ENCODE measurements at places on chromosomes 4 and X.

GRCh38 chr4:28555866-28556265 is 1695.2 kb downstream of the STIM2 start:
- no peak for DNase-seq

DNA sequence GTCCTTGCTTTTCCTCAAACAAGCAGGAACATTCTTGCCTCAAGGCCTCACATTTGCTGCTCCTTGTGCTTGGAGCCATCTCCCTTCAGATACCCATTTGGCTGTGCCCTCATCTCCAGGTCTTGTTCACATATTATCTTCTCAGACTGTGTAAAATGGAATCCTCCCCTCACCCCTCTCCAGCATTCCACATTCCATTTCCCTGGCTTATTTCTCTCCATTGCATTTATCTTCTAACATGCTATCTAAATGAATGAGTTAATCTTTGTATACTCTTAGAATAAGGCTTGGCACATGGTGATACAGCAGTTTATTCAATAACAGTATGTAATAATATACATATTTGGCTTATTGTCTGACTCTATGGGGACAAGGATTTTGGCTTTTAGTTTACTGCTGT is 8.8 kb upstream of the GALNT7 start:
- no peak for DNase-seq

- no peak for DNase-seq
Measured at GRCh38 chr4:127249767-127250108, 383.0 kb upstream of the INTU start.

DNA sequence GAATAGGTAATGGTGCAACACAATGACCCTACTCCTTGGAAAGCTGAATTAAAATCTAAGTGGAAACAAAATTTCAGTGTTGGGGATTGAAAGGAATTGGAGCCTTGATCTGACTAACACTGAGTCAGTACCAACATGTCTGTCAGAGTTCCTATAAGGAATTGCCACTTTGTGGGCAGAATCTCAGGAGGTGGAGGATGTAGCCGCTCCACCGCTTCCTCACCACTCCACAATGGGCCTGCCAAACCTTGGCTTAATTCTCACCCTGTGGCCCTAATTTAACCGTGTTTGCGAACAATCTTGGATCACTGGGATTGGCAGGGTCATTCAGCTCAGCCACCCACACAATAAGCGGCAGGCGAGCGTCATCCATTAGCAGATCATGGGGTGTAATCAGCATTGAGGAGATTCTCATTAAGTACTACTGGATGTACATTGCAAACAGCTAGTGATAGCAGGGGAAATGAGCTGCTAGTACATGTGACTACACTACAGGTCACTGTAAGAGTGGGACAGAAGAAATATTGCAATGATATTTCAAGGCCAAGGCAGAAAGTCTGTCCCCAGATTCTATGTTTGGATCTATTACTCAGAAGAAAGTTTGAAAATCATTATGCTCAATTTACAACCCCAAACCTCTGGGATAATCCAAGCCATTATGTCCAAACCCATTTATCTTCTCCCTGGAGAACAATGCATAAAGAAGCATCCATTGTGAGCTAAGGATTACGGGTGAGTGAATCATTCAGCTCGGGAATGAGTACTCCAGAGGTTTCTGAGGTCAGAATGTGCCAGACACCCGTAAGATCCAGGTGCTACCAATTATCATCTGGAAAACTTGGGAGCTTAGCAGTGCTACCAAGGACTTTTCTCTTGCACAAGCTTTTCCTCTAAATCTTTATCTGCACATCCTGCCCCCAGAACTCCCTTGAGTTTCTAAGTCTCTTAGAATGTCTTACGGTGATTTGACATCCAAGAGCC is 5.8 kb downstream of the SRPX start:
- no peak for DNase-seq

DNA sequence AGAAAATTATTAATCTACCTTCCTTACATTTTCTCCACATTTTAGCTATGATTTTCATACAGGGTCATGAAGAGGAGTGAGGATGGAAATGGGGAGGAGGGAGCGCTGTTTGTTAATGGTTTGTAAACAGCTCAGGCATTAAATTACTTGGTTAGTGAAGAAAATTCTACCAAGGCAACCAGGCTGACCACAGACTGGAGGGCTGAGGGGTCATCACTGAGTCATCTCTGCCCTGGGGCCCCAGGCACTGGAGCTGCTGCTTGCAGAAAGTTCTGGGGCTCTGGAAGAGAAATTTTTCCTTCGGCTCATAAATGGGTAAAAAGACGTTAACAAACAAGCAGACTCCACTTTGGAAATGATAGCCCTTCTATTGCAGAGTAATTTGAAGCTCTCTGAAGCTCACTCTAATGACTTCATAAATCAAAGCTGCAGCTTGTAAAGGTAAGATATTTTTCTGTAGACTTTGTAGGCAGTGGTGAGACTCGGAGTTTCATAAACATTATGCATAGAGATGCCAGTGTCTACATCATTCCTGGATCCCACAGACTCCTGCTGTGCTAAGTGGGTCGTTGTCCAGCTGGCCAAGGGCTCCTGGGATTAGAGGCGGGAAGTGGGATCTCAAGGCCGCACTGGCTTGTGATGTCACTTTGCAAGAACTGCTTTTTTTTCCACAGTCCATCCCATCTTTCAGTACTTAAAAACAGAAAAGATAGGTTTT is 159.6 kb downstream of the PTTG2 start:
- no peak for DNase-seq

DNA sequence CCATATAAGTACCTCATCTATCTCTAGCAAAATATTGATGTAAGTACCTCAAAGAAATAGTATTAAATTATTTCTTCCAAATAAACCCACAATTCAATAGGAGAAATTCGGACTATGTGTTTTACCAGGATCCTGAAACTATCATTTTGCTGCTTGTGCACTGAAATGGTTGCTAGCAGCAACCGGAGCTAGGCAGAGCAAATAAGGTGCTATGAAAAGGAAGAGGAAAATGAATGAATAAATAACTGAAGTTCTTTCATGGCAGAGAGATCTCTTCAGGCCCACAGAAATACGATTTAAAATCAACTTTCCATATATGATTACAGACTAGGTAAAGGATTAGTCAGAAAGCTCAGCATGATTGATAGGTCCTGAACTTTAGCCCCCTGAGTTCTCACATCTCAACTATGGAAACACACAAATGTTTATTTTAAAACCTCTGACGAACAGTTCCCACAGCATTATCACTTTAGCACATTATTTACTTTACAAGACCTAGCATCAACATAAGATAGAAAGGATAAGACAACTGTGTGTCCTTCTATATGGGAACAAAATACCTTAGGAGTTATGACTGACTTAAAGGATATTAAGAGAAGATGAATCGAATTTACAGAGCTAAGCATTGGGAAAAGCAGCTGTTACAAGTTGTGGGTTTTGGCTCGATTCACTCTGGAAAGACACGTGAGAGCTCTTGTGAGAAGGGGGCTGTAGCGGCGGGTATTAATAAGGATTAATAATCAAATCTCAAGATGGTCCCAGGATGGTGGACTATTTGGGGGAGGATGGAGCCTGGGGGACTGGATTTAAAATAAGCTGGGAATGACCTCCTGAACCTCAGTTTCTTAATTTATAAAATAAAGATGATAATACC is 104.3 kb downstream of the CORIN start:
- DNase-seq: no peak

DNA sequence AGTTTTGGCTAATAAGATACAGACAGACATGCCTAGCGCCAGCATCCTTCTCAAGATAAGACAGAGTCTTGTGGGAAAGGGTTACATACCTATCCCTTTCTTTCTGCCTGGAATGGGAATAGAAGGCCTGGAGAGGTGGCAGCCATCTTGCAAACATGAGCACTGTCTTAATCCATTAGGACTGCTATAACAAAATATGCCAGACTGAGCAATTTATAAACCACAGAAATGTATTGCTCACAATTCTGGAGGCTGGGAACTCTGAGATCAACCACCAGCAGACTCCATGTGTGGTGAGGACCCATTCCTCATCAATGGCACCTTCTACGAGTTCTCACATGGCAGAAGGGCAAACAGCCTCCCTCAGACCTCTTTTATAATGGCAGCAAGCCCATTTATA is 26.5 kb upstream of the NEIL3 start:
- no peak for DNase-seq

- DNase-seq: no peak
Measured at GRCh38 chrX:98514032-98514431, 1630.3 kb downstream of the RPA4 start.

GRCh38 chr4:67020438-67020797 is 524.9 kb downstream of the CENPC start:
- no peak for DNase-seq

DNA sequence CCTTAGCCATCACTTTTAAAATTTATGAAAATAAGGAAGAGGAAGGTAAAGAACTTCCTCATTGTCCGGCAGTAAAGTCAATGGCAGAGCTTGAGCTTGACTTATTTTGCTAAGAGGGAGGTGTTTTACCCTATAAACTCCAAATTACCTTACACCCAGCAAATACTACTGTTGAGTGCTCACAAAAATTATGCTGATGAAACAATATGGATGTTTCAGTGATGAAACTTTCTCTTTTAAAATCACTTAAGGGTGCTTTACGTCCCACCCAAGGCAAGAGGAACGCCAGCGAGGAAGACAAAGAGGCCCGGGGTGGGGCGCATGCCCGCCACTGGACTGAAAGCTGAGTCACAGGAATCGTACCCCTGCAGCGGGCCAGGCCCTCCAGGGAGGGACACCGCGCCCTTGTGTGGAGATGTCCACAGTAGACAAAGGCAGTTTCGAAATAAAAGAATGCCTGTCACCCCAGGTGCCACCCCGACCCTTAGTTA is 560 bp upstream of the TMSB4X start:
- DNase-seq: no peak

DNA sequence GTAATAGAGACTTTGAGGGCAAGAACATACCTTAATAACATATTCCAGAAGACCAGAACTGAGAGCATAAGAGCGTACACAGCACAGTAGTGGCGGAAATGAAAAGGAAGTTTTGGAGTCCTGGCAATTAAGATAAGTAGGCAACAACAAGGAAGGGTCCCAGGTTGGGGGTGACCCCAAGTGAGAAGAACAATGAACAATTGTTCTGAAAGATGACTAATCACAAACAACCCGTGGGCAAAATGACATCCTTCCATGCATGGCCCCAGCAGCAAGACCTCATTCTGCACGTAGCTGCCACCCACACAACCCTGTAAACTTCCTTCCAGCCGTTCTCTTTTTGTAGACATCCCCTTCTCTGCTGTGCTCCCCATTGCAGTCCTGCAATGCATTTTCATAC is 384.4 kb upstream of the PABPC4L start:
- DNase-seq: no peak

DNA sequence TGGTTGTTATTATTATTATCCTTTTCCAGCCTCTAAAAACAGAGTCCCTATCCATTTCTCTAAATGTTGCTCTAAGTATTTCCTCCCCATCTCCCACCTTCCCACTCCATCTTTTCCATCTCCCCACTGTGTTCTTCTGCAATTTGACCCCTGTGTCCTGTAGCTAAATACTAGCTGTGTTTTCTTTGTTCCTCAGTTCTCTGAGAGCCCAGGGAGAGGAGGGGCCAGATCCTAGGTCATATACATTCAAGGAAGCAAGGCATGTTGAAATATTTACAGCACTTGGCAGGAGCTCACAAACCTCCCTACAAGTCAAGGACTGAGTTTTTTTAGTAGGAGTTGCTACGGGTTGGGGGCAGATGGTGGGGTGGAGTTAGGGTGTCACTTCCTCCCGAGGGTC is 10.5 kb downstream of the SLC16A2 start:
- DNase-seq: no peak

DNA sequence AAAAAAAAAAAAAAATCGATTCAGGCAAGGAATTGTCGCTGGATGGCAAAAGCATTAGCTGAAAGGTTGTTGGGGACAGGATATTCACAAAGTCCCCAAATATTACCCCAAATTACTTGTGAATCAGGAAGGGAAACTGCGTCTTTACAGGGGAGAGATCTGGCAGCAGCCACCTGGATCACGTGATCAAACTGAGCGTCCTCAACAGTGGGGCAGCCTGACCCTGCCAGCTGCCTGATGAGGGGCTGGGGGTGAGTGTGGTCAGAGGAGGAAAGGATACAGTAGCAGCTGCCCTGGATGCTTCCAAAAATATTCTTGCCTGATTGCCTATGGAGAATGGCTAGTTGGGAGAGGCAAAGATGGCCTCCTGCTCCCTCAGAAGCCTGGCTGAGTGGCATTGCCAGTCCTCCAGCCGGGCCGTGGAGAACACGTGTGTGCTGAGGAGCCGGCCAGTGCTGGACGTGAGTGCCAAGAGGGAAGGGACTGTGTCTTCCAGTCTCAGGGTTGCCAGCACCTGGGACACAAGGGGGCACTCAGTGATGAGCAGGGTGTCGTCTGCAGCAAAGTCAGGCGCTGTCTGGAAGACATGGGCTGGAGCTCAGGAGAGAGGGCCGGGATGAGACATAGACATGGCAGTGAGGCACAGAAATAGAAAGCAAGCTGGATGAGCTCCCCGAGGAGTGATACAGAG is 3.0 kb upstream of the LAGE3 start:
- no peak for DNase-seq

- DNase-seq: no peak
Measured at GRCh38 chr4:33924239-33924638, 2320.1 kb downstream of the ARAP2 start.

GRCh38 chr4:15043922-15044321 is 41.6 kb downstream of the CPEB2 start:
- DNase-seq: no peak

- DNase-seq: peak; percentile 16
Measured at GRCh38 chr4:118224243-118224829, 128.5 kb downstream of the PRSS12 start.

- DNase-seq: no peak
Measured at GRCh38 chrX:111353793-111354192, 58.2 kb downstream of the DCX start.

- DNase-seq: peak; percentile 18
Measured at GRCh38 chrX:40952855-40953254, 132.4 kb upstream of the USP9X start.

GRCh38 chr4:176400816-176401461 is 81.2 kb downstream of the SPCS3 start:
- no peak for DNase-seq

DNA sequence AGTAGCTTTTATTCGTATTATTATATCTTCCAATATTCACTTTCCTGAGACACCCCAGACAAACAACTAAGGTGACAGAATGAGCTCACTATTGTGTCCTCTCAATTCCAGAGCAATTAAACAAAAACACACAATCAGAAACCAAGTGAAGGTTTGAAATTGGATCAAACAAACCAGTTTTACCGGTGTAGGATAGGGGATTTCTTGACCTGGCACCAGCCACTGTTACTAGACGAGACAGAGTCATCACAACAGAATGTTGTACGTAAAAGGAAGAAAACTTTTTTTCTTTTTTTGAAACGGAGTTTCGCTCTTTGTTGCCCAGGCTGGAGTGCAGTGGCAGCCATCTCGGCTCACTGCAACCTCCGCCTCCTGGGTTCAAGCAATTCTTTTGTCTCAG is 43.7 kb downstream of the LDOC1 start:
- DNase-seq: no peak

DNA sequence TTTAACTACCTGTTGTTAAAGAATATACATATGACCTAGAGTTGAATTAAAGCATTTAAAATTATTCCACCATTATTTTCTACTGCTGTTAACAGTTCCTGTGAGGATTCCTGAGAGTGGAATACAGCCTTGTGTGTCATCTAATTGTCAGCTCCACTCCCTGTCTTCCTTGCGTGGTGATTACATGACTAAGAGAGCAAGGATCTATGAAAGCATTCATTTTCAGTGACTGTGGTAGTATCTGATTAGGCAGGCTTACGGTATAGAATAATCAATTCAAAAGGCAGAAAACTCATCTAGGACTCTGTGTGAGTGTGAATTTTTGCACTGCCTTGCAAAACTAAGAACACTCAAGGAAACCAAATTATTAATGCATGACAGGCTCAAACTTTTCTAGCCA is 577.8 kb downstream of the SH3BGRL start:
- DNase-seq: no peak

All from CD4-positive, alpha-beta T cell treated with Interleukin-1 beta for 1 hour (primary cell).